ENCODE measurements at places on chromosomes 12 and 14. TPM values are rescaled to one million over a fixed set of nuclear protein-coding genes. Genes with fewer than 3 reads are reported as not detected.

GRCh38 chr12:18907728-18908127, 169.8 kb downstream of the CAPZA3 start:
- DNase-seq: no peak

The PDE3A gene
- total RNA-seq: 13.5 TPM

- DNase-seq: no peak
Measured at GRCh38 chr12:3935078-3935477, 61.9 kb upstream of the PARP11 start.

The KRT72 gene
- total RNA-seq: not detected

The GALNT16 gene
- 0.20 TPM for total RNA-seq

DNA sequence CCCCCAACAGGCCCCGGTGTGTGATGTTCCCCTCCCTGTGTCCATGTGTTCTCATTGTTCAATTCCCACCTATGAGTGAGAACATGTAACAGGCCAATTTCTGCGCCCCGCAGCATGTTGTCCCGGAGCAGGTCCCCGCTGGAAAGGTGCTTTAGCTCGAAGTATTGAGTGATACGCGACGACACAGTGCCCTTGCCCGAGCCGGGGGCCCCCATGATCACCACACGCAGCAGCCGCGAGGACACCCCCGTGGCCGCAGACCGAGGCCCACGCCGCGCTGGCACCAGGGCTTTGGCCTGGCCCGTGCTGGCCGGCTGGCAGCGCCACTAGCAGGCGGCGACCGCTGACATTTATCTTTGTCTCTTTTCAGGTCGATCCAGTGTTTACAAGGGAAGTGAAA, 91.7 kb downstream of the GLT1D1 start:
- DNase-seq: no peak
